B cell (primary cell): ENCODE measurements at places on chromosomes 1 and 21. TPM values are rescaled to one million over a fixed set of nuclear protein-coding genes. Genes with fewer than 3 reads are reported as not detected.

The KRTAP25-1 gene
- not detected in 2 replicates for polyA plus RNA-seq

- DNase-seq = no peak
These were observed 22.7 kb downstream of the PKNOX1 start for GRCh38 chr21:42997053-42997452.

GRCh38 chr21:22725436-22725835, 1727.2 kb downstream of the NCAM2 start:
- DNase-seq = no peak

GRCh38 chr1:108685529-108685928, 6.6 kb upstream of the PRPF38B start:
- DNase-seq = no peak

GRCh38 chr21:41926807-41927171, 27.0 kb downstream of the C2CD2 start:
- DNase-seq = no peak

DNA sequence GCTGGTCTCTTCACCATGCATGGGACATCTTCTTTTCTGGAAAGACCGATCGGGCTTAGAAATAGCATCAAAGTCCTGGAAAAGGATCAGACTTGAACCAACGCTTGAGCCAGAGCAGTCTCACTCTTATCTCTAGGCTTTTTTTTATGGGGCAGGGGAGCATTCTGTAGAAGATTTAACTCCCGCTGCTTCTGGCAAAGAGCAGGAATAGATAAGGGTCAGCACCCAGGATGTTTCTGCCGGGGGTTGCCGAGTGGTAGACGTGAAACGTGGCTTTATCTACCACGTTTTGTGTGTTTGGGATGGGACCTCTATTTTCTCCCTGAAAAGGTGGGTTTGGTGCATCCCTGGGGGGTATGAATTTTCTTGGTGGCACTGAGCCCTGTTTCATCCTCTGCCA, 18.8 kb downstream of the SPSB1 start:
- DNase-seq = no peak

DNA sequence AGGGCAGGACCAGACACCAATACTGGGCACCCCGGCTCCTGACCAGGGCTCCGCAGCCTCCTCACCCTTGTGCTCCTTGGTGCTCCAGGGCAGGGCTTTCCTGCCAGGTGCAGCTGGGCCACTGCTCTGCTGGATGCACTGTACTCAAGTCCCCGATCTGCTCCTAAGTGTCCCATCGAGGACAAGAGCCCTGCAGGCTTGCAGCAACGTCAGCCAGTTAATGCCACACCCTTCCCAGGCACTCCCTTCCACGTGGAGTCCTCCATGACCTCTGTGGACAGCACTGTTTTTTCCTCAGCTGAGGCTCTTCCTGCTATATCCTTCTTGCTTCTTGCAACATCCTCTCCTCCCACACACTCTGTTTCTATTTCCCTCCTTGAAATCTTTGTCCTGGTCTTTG, 94.0 kb upstream of the NGF start:
- no peak for DNase-seq

DNA sequence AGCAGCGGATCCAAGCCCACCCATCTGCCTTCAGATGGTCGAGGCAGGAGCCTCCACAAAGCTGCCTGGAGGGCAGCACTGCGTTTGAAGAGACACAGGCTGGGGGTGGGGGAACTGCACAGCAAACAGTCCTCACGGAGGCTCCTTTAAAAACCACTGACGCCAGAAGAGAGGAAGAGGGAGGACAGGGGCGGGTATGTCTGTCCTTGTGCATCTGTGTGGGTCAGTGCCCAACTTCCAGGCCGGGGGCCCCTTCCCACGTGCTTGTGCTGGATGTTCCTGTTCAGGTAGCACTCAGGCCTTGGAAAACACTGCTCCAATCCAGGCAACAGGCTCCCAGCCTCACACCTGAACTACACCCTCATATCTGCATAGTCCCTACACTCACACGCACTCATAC, 7.7 kb downstream of the AHDC1 start:
- no peak for DNase-seq
